Activated naive CD4-positive, alpha-beta T cell (primary cell): ENCODE measurements at places on chromosomes 1 and 21.

DNA sequence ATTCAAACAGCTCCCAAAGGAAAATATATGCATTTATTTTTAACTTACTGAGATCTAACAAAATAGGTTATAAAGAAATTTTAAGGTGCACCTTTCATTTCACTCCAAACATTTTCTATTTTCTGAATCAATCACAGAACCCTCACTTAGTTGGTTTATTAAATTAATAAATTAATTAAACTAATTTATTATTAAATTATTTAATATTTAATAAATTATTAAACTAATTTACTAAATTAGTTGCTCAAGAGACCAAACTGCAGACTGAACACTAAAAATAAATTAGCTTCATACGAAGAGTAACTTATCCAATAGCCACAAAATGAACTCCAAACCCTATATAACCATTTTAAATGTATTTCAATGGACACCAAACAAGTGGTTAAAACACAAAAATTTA lies 68.0 kb downstream of the PRPF38A start:
- DNase-seq = no peak

- DNase-seq = no peak
These were observed 1.4 kb upstream of the PIK3R3 start for GRCh38 chr1:46133781-46134350.

GRCh38 chr1:245807306-245807705 lies 652.5 kb downstream of the KIF26B start:
- no peak for DNase-seq

GRCh38 chr1:159804924-159805323 lies 2.8 kb downstream of the FCRL6 start:
- DNase-seq = no peak

- DNase-seq = no peak
These were observed 1019.2 kb downstream of the TTLL7 start for GRCh38 chr1:82979593-82980236.
